ENCODE measurements at places on chromosomes 6 and 20.

DNA sequence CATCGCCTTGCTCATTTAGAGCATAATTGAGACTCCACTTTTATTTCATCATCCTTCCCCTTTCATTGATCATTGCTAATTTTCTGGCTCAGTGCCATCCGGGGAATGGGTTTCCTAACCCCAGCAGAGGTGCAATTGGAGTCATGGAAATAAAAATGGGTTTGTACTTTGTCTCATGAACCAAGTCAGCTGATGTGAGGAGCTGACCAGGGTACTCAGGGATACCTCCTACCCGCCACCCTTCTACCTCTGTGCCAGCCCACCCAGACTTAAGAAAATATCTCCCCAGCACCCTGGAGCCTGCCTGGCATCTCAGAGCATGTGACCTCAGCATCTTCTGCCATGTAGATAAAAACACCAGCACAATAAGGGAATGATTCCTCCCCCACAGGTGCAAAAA is 59.1 kb upstream of the MAFB start:
- DNase-seq: no peak

GRCh38 chr20:20614391-20614790 is 98.1 kb downstream of the RALGAPA2 start:
- DNase-seq: no peak

DNA sequence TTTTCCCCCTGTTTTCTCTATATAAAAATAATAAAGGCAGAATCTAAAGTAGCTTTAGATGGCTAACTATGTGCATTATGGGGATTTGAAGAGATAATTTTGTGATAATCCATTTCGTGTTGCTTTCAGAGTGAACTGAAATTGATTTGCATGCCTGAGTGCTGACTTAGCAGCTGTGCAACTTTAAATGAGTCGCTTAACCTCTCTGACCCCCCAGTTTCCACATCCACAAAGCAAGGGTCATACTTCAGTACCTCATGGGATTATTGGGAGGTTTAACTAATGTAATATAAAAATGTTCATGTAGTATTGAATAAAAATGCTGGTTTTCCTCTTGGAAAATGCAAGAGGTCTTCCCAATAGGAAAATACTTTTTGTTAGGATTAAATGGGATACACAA is 63.8 kb upstream of the FABP7 start:
- DNase-seq: no peak

- DNase-seq: no peak
Observed at GRCh38 chr6:150565945-150566344, 33.7 kb upstream of the PLEKHG1 start.

DNA sequence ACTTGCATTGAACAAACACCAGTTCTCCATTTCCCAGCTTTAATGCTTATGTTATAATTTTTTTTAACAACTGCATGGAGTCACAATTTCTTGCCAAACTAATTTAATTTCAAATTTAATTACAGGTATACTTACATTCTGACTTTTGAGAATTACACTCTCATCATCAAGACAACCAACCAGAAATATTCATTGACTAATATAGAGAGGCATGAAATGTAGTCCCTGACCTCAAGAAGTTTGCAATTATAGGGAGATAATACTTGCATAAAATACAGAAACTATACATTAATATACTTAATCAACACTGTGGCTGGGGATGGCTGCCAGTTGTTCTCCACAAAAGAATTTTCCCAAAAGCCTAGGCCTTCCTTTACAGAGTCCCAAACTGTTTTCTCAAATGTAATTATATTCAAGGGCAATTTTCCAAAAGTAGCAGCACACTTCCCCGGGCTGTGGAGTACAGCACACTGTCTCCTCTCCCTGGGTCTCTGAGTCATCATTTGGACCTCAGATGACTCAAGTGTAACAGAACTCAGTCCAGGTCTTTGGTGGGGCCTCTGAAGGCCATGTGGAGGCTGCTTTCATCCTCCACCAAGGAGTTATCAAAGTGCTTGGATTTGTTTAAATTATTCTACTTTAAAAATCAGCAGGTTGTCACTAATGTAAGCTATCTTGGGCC is 114.1 kb downstream of the KIF16B start:
- no peak for DNase-seq

DNA sequence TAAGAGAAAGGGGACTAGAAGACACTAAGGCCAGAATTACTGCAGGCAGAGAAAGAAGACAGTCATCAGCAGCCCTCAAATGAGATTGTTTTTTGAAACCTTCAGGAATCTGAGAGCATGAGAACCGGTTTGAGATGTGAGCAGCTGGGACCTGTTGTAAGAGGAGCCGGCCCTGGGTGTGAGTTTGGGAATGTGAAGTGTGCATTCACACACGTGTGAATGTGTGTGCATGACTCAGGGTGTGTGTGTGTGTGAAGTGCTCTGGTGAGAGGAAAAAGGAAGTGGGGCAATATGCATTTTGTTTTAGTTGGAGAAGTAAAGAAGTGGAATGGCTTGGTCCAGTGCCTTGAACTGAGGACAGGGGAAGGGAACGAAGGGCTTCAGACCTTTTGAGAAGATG is 4.3 kb downstream of the SCUBE3 start:
- no peak for DNase-seq

DNA sequence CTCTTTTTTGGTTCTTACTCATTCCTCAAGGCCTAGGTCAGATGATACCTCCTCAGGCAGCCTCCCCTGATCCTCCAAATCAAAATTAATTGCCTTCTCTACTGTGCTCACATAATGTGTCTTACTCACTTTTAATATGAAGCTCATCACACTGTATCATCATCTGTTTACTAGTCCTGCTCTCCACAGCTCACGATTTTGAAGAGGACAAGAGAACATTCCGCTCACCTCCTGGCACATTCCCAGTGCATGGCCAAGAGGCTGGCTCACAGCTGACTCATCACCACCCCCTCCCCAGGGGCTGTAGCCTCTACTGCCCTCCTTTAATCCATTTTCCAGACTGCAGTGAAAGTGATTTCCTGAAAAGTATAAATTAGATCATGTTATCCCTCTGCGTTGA is 133.1 kb downstream of the ALDH8A1 start:
- no peak for DNase-seq

DNA sequence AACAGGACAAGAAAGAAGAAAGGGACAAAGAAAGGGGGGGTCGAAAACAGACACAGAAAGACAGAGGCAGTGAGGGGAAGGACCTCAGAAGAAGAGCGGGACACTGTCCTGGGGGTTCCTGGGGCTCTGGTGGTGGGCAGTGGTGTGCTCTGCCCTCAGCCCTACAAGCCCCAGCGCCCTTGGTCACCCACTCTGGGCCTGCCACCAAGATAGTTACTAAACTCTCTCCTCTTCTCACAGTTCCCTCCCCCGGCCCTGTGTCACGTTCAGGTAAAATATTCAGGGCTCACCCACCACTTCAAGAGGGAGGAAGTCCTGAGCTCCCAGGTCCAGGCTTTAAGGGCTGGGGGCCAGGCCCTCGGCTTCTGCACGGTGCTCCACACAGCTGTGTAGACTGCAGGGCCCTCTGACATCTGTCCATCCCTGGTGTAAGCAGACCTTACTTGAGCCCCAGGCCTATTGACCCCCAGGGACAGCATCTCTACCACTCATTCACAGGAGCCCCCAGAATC is 87.4 kb downstream of the MRPL14 start:
- DNase-seq: no peak

DNA sequence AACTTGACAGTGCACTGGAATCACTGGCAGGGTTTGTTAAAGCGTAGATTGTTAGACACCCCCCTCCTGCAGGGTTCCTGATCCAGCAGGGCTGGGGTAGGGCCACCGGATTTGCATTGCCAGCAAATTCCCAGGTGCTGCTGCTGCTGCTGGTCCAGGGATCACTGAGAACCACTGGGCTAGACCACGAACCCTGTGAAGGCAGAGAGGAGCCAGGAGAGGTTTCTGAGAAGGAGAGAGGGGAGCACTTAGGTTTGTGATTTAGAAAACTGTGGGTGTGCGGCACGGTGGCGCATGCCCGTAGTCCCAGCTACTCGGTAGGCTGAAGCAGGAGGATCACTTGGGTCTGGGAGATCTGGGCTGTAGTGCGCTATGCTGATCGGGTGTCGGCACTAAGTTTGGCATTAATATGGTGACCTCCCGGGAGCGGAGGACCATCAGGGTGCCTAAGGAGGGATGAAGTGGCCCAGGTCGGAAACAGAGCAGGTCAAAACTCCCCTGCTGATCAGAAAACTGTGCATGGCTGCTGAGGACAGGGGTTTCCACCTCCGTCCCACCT is 53.6 kb upstream of the FAM83D start:
- no peak for DNase-seq

GRCh38 chr6:117555882-117556498 is 46.3 kb downstream of the GOPC start:
- peak; percentile 10 for DNase-seq

- DNase-seq: no peak
Observed at GRCh38 chr20:24998631-24999445, 6.3 kb upstream of the APMAP start.

GRCh38 chr20:52867305-52867704 is 104.9 kb upstream of the TSHZ2 start:
- DNase-seq: no peak

DNA sequence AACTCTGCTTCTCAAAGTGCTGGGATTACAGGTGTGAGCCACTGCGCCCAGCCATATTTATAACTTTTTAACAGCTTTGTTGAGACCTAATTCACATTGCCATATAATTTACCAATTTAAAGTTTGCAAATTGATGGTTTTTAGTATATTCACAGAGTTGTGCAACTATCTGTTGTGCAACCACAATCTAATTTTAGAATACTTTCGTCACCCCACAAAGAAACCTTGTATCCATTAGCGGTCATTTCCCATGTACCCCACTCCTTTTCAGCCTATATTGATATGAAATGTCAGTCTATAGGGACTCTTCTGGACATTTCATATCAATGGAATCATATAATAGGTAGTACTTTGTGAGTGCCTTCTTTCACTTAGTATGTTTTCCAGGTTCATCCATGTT is 55.8 kb downstream of the FOXO3 start:
- DNase-seq: no peak

DNA sequence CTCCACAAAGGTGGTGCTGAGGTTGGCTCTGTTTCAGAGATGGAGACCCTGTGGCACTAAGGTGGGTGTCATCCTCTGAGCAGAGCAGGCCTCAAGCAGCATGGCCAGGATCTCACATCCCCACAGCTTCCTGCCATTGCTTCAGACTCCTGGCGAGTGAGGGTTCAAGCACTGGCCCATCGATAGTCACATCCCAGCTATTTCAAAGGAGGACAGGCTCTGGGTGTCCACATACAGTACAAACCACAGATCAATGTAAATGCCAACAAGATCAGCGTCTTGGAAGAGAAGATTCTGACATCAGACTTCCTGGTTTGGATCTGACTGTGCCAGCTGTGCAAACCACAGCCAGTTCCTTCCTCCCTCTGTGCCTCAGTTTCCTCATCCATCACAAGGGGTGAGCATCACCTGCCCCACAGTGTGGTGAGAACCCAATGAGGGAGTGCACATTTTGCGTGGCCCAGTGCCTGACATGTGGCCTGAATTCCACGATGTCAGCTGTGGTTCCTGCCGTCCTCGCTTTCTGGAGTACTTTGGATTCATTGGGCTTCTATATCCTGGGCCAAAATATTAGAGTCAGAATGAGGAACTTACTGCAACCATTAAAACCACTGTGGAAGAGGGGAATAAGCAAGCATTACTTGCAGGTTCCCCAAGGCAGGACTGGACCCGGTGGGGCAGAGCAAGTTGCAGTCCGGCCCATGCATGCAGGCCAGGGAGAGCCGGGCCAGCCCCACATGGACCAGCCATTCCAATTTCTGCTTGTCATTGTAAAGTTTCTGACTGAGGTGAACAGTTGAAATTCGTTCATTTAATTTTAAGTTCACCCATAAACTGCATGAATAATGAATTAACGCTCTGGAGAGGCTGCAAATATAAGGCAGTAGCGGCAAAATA is 236.0 kb downstream of the TTLL2 start:
- DNase-seq: no peak

GRCh38 chr6:135600086-135600702 is 102.7 kb upstream of the AHI1 start:
- no peak for DNase-seq

- DNase-seq: no peak
Observed at GRCh38 chr6:136571065-136571464, 20.8 kb upstream of the MAP7 start.

DNA sequence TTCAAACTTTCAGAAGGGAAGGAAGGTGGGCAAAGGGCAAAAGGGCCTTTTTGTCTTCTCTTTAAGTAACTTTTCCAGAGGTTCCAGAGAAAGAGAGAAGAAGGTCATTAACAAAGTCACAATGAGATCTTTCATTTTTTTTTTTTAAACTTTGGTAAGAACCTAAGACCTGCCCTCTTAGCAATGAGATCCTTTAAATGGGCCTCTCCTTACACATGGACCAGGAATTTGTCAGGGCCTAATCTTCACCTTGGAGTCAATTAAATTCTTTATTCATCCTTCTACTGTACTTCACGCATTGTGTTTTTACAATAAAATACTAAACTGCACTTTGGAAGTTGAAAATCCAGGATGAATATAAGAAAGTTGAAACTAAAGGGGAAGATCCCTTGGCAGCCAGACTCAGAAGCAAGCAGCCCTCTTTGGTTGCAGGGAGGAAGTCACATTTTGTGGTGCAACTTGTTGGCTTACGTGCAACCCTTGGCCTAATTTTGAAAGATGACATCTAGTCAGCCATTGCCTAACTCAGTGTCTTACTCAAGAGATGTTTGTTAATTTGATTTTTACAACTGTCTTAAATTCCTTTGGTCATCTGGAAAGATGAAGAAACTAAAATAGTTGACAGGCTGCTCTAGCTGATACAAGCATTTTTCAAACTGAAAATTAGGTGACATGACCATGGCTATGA is 11.9 kb upstream of the TMEM170B start:
- DNase-seq: no peak

- peak; percentile 16 for DNase-seq
Observed at GRCh38 chr6:105748737-105749161, 337.4 kb upstream of the PRDM1 start.

DNA sequence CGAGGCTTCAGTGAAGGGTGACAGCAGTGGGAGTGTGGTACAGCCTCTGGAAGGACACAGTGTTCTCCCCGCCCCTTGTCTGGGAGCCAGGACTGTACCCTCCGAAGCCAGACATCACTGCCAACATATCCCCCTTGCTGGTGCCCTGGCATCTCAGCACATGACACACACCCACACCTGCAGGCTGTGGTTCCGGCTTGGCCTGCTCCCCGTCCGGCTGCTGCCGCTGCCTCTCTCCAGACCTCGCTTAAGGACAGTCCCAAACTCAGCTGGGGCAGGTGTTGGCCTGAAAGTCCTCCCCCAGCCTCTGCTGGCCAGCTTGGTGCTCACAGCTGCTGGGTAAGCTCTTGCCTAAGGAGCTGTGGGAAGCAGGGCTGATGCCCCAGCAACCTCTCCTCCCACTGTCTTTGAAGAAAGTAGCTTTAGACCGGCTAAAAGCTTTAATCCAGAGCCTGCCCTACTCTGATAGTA is 7.0 kb downstream of the EMILIN3 start:
- no peak for DNase-seq

GRCh38 chr6:9851541-9852380 is 563.1 kb downstream of the TFAP2A start:
- no peak for DNase-seq

GRCh38 chr20:8425802-8426201 is 293.7 kb downstream of the PLCB1 start:
- DNase-seq: no peak

GRCh38 chr20:36604952-36605398 is 604 bp upstream of the RAB5IF start:
- DNase-seq: peak; percentile 60
